Germinal center (tissue), 1 donor: ENCODE measurements at places on chromosomes 13 and 19.

DNA sequence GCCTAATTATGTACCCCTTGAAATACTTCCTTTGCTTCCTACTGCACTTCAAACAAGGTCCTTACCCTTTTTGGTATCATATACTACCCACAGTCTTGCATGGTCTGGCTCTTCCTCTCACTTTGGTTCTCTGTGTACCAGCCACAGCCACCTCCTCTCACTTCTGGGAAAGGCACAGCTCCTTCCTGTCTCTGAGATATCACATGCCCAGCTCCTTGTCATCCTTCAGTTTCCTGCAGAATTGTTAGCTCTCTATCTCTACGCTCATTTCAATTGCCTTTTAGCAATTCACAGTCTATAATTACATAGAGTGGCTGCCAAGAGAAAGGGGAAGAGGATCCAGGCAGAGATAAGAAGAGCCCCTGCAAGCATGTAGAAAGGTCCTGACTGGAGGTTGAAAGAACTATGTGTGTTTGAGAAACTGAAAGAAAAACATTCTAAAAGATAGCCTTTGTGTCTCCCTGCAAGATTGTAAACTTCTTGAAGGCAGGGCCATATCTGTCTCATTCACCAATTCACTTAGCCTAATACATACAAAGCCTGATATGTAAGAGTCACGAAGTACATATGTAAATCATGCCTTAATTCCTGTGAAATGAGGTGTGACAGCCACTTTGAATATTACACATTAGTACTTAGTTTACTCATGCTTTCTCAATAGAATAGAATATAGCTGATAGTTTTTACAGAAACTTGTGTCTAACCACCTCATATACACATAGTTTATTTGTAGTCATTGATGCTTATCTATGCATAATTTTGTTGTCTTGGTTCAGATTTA lies 933.1 kb downstream of the DIAPH3 start:
- DNase-seq: no peak

DNA sequence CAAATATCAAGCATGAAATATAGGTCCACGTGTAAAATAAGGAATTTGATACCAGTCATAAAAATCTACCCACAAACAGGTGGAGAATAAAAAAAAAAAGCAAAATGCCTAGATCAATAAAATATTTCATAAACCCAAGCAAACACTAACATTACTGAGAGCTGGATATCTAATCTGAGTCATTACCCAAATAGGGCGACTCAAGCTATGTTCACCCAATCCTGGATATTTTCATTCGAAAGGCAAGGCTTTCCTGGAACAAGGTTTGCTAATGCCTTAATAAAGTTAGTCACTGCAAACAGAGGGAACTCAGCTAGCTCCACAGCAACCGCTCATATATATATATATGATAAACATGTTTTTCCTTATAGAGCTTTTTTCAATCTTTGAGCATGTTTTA lies 33.5 kb upstream of the TM9SF2 start:
- DNase-seq: no peak

GRCh38 chr19:56660381-56661107 lies 11.0 kb downstream of the ZNF835 start:
- DNase-seq: peak; percentile 14

GRCh38 chr19:35231956-35232645 lies 3.6 kb upstream of the FAM187B start:
- no peak for DNase-seq

- DNase-seq: no peak
These were observed 41.9 kb downstream of the N4BP2L2 start for GRCh38 chr13:32496599-32497160.

DNA sequence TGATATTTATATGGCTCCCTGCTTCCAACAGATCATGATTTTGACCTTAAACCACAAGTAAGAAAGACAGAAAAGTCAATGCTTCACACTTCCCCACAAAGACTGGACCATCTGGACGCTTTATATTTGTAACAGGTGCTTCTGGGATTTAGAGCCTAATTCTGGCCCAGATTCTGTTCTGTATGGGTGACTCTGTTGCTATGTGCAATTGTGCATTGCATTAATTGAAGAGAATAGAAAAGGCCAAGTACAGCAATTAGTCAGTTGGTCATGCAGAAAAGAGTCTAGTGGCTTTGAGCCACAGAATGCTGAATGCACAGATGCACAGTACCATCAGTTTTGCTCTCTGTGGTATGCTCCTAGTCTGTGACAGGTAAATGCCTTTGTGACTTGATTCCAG lies 657.4 kb upstream of the ATXN8OS start:
- no peak for DNase-seq

DNA sequence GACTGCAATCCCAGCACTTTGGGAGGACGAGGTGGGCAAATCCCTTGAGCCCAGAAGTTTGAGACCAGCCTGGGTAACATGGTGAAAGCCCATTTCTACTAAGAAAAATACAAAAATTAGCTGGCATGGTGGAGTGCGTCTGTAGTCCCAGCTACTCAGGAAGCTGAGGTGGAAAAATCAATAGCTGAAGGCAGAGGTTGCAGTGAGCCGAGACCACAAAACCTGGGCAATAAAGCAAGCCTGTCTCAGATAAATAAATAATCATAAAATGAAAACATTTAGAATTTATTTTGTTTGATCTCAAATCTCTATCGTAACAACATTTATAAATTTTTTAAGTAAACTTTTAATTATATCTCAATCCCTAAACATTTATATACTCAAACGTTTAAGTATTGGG lies 36.6 kb downstream of the USP12 start:
- no peak for DNase-seq

GRCh38 chr13:25973085-25973484 lies 78.7 kb downstream of the SHISA2 start:
- no peak for DNase-seq

GRCh38 chr19:38744874-38745273 lies 600 bp upstream of the CAPN12 start:
- DNase-seq: no peak

GRCh38 chr19:28405346-28405742 lies 807.6 kb downstream of the UQCRFS1 start:
- DNase-seq: no peak

- peak; percentile 41 for DNase-seq
These were observed 61.1 kb downstream of the ZNF431 start for GRCh38 chr19:21202865-21203494.
